ENCODE measurements at places on chromosomes 11 and 22.
A peak's percentile ranks its signal among the peaks of the same experiment; 100 is the strongest.

DNA sequence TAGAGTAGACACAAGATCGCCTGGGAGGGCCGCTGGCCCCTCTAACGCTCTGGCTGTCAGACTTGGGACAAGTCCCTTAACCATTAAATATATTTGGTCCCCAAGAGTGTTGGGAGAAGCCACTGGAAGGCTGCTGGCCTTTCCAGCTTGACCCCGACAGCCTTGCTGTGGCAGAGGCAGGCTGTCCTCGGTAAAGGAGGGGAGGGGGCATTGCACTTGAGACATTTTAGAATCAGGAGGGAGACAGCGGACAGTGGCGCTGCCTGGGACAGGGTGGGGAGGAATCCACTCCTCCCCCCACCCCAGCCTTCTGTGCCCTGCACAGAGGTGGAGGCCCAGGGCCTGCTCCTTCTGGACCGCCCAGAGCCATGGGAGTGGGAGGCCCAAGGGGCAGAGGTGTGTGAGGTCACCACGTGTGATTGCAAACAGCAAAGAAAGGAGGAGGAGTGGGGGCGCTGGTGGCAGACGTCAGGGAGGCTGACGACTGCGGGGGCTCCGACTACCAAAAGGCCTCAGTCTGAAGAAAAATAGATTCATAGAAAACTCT, 28.9 kb downstream of the APOL1 start:
- DNase-seq, result no peak

GRCh38 chr11:78547931-78548705, 26.5 kb downstream of the NARS2 start:
- no peak for DNase-seq

DNA sequence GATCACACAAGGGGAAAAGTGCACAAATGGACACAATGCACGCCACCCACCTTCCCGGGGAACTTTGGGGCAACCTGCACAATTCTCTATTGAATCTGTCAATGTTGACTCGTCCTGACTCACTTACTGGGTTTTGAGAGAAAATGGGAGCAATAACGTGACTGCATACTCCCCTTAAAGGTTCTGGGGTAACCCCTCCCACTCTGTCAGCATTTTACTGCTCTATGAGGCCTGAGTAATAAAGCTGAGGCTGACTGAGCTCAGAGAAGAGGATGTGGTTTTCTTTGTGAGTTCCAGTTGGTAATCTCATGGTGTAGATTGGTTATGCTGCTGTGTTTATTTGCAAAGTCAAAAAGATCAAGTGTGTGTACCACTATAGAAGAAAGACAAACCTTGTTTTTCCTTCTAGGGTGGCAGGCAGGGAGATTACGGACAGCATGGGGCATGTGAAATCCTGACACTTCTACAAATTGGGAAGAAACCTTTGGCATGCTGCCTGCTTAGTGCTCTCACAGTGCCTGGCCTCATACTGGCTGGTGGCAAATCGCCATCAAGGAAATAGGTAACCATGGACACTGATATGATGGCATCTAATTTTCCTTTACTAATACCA, 16.1 kb upstream of the APOA1 start:
- DNase-seq, result no peak

DNA sequence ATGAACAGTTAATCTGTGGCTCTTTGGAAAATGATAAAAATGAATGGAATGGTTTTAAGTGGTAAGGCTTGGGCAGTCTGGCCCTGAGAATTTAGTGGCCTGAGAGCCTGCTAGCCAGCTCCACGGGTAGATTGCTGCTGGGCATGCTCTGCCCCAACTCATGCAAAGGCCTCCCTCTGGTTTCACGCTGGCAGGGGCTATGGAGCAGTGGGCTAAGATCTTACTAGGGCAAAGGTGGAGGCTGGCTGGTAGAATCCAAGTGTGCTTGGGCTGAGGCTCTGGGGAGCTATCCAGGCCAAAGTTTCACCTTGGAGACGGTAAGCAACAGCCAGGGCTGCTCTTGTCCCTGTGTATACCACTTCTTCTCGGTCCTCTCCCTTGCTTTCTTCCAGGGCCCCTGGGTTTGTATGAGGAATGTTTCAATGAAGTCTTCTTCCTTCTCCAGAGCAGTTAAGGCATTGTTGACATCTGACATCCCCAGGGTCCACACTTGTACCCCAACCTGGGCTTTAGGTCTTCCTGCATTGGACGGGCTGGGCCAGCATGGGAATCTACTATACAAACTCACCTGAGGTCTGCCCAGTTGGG, 27.4 kb downstream of the UBE2L3 start:
- DNase-seq, result no peak

GRCh38 chr11:118057251-118058145, 19.4 kb upstream of the TMPRSS4 start:
- peak; percentile 48 for DNase-seq

- DNase-seq, result no peak
Measured at GRCh38 chr11:64842851-64843685, 1.4 kb downstream of the CDC42BPG start.

GRCh38 chr11:44988111-44988510, 37.4 kb upstream of the TP53I11 start:
- no peak for DNase-seq

- no peak for DNase-seq
Measured at GRCh38 chr11:1839924-1840779, 1.4 kb downstream of the TNNI2 start.

- DNase-seq, result no peak
Measured at GRCh38 chr22:36110306-36110881, 50.2 kb downstream of the APOL3 start.

DNA sequence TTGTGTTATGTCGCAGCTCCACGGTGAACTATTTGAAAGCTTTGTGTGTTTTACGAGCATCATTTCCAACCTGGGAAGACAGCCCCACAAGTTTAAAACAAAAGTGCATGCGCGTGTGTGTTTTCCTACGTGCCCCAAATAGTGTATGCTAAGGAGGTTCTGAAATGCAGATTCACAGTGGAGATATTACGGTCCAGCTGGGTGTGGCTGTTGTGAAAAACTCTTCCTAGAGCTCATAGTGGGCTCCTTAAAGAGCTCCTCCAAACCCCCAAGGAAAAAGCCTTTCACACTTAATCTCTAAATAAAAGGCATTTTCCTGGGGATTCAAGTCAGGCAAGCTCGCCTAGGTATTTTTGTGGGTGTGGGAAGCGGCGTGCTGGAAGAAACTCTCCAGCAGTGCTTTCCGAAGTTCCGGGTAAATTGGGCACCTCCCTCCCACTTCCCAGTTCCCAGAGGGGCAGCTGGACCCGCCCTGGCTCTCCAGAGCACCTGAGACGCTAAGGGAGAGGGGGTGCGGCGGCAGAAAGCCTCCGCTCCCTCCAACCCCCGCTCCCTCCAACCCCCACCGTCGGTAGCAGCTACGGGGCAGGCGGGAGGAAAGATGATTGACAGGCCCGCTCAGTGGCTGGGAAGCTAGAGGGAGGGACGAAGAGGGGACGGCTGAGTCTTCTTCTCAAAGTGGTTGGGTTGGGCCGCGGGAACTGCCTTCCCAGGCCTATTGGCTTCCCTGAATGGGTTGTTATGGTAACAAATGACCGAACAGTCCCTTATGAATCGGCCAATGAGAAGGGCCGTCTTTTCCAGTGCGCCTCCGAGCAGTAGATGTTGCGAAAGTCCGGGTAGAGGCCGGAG, 561 bp upstream of the PCF11 start:
- peak; percentile 99 for DNase-seq

DNA sequence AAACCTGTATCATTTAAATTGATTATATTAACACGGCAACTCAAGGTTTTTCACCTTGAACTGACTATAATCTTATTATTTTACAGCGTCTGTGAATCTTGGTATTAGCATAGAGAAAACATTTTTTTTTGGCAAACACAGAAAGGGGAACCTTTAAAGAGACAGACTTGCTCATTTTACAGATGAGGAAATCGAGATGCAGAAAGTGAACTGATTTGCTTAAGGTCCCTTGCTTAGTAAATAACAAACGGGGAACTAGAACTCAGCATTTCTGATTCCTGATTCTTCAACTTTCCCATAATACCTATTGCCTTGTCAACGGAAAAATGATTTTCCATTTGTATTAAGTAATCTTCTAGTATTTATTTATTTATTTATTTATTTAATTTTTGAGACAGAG, 33.2 kb upstream of the CECR2 start:
- DNase-seq, result no peak

DNA sequence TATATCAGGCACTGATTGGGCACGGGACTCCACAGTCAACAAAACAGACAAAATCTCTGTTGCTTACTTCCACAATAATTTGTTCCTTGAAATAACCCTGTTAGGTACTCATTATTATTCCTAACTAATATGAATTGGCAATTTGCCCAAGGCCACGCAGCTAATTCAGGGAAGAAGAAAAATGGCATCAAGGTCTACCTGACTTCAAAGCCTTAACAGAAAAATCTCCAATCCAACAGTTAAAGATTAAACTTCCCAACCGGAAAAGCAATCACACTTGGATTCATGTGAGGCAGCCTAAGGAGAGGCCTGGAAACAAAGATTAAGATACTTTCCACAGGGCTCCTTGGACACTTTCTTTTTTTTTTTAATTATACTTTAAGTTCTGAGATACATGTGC, 68.9 kb downstream of the PRCP start:
- DNase-seq, result no peak

GRCh38 chr22:50207383-50208140, 6.8 kb downstream of the SELENOO start:
- DNase-seq, result no peak

- no peak for DNase-seq
Measured at GRCh38 chr11:105579111-105579510, 30.8 kb upstream of the GRIA4 start.

- peak; percentile 82 for DNase-seq
Measured at GRCh38 chr11:18706330-18707243, 8.0 kb downstream of the TMEM86A start.

- DNase-seq, result no peak
Measured at GRCh38 chr11:84249344-84250135, 963.4 kb upstream of the CCDC90B start.

- DNase-seq, result peak; percentile 37
Measured at GRCh38 chr22:30326255-30326705, 461 bp downstream of the TBC1D10A start.

- DNase-seq, result peak; percentile 90
Measured at GRCh38 chr11:1863352-1864216, 10.7 kb downstream of the LSP1 start.

All from tibial artery (tissue), 4 donors.